ENCODE measurements at places on chromosomes 2 and 18.

GRCh38 chr2:241014764-241015163 lies 16.3 kb downstream of the SNED1 start:
- no peak for DNase-seq

GRCh38 chr2:219551441-219552381 lies 7.9 kb downstream of the TMEM198 start:
- DNase-seq: no peak

DNA sequence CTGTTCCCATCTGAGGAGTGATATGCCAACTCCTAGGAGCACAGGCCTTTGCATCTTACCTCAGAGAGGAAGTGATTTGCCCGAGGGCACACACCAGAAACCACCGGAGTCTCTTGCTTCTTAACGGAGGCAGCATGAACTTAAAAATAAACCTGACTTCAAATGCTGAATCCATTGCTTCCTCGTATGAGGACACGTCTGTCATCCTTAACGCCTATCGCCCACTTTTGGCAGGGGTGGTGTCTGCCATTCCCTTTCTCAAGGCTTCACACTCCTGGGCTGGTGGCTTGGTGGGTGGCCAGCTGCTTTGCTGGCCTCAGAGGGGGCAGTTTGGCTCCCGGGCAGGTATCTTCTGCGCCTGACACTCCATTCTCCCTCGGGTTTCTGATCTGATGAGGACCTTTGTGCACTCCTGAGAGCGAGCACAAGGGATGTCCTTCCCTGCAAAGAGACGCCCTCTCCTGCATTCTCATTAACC lies 1.1 kb upstream of the PREB start:
- no peak for DNase-seq

GRCh38 chr2:96546321-96546720 lies 9.8 kb downstream of the ARID5A start:
- DNase-seq: no peak

DNA sequence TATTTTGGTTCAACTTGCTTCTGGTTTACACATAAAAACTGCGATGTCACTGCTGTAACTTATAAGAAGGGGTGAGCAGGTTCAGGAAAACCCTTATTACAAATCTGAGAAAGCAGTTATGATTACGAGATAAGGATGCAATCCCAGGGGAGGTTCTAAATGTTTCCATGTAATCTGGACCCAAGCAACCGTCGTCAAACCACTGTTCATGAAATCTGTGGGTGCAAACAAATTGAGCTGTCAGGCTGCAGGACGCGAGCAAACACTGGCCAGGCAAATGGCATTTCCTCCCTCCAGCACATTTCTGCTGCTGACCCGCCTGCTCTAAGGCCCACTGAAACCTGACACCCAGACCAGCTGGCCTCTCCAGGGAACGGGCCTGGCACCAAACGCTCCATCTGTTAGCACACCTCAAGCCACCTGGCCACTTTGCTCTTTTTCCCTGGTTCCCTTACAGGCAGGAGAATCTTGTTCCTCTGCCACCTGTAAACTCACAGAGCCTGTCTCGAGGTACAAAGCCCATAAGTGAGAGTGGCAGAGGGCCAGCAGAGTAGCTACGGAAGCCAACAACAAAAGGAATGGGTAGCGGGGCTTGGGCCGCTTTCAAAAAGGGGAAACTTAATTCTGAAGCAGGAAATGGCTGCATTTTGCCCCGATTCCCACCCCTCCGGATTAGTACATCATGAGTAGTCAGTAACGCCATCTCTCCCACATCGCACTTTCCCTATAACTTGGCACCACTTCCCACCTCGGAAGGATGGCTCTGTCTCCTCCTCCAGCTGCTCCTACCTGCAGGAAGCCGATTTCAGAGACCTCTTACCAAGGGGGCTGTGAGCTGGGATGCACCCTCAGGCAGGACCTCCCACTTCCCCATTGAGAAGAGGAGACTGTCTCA lies 26.5 kb downstream of the CRACDL start:
- peak; percentile 3 for DNase-seq

DNA sequence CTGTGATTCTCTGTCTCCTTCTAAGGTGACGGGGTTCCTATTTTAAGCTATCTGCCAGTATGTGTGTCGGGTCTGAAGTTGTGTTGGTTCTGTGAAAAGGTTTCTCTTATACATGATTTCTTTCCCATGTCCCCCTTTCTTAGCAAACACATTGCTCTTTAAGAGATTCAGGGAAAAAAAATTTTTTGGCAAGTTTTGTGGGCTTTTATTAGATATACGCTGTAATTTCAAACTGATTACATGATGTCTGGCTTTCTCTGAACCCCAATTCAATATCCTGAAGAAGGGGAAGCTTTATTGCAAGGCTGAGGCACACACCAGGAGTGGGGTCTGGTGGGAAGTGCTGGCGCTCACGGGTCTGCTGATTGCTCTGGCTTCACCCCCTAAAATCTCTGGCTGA lies 210.6 kb downstream of the AGPS start:
- DNase-seq: no peak

DNA sequence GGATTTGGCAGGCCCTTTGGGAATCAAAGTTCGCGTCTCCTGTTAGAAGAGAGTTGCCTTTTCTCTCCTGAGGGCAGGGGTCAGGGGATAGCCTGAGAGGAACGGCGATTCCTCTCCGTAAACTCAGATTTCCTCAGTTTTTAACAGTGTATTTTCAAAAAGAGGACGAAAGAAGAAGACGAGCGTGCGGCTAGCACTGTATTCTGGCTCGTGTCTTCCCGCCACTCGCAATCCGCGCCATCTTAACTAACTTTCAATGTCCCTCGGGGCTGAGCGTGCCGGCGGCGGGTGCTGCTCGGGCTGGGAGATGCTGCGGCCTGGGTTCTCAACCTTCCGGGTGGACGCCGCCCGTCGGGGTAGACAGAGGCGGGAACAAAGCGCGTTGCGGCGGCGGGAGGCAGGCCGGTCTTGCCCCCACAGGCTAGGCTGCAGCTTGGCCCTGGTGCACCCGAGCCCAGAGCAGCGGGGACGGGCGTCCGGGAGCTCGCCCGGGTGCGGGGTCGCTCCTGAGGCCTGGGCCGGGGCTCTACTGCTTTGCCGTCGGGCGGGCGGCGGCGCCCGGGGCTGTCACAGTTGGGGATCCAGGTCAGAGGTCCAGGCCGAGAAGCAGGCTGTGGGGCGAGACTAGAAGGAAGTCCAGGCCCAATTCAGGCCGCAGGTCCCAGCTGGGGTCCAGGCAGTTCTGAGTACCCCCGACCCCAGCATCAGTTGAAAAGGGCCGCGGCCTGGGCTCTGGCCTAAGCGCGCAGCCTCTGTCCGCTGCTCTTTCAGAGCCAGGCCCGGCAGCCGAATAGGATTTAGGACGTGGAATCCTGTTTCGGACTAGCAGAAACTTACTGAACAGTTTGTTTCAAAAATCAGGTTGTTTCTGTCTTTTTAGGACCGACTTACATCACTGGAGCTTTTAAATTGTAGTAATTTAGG lies 11.8 kb downstream of the TBR1 start:
- no peak for DNase-seq

DNA sequence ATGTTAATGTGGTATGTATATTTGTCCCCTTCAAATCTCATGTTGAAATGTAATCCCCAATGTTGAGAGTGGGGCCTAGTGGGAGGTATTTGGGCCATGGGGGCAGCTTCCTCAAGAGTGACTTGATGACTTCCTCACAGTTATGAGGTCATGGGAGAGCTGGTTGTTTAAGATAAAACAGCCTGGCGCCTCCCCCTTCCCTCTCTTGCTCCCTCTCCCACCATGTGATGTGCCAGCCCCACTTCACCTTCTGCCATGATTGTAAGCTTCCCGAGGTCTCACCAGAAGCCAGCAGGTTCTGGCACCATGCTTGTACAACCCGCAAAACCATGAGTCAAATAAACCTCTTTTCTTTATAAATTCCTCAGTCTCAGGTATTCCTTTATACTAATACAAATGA lies 258.3 kb upstream of the POU3F3 start:
- no peak for DNase-seq

DNA sequence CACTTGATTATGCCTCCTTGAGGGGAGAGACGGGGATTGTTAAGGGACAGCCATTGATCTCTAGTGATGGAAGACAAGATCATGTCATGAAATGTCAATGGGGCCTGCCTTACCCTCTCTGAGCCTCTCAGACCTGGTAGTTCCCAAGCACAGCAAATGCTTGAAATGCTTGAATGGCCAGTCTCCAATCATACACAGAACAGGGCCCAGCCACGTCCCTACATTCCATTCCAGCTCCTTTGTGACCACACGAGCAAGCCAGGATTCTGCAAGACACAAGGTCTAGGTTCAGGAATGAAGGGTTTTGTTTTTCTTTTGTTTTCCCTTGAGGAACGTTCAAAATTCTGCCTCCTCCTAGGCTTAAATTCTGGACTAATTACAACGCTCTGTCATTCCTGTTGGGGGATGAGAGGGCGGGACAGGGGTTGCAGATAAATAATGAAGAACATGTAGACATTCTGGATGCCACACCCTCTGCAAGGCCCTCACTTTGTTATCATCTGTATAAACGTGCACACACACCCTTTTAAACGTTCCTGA lies 98.1 kb upstream of the YPEL5 start:
- no peak for DNase-seq

DNA sequence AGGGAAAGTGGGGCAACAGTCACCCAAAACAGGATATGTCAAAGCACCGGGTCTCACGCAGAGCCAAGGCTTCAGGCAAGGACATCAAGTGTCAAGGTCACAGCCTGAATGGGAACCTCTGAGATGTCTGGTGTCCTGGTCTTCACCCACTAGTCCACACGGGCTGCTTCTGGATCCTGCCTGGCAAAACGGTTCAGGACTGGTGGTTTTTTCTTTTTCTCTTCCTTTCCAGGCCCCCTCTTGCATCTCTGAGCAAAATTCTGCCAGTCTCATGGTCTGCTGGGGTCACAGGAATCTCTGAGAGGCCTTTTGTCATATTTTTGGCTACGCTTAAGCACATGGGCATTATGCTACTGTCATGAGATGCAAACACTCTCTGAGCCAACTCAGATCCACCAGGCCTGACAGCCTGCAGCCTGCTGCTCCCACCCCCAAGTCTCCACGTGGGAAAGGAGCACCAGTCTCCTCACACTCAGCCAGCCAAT lies 518.2 kb upstream of the ZEB2 start:
- DNase-seq: peak; percentile 2

DNA sequence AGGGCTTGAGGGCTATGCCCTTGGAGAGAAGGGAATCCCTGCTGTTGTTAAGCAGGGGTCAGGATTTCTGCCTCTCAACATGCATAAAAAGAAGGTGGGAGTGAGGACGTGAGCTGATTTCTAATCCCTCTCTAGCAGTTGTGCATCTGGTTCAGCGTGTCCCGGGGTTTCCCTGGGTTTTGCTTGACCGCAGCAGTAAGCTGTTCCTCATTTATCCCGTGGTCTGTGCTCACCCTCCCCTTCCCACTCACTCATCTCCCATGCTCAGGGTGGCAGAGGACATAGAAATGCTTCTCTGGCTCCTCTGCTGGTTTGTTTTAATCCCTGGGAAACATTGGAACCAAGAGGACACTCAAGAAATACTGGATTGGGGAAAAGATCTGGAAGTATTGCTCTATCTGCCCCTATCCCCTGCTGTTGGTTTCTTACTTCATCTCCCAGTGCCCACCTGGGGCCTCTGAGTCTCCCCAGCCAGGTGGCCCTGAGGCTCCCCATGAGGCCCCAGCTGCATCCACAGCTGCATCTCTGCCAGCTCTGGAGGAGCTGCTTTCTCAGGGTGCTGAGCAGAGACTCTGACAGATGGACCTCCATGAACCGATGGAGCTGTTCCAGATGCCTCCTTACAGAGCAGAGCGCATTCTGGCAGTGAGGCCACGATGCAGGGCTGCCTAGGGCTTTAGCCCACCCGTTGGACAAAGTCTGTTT lies 36.1 kb downstream of the TET3 start:
- DNase-seq: peak; percentile 89

DNA sequence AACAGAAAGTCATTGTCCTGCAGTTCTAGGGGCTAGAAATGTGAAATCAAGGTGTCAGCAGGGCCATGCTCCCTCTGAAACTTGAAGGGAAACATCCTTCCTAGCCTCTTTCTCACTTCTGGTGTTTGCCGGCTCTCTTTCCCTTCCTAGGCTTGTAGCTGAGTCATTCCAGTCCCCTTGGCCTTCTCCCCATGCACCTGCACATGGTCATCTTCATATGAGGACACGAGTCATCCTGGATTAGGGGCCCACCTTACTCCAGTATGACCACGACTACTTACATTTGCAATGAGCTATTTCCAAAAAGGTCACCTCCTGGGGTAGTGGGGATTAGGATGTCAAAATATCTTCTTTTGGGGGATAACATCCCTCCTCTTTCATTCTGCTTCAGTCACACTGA lies 168.5 kb upstream of the CXCR4 start:
- no peak for DNase-seq
